H4 (cell line): ENCODE measurements at places on chromosomes 3 and 15. TPM values are rescaled to one million over a fixed set of nuclear protein-coding genes. Genes with fewer than 3 reads are reported as not detected.

ANKUB1 gene
- not detected in 2 replicates for total RNA-seq

CTXN2 gene
- not detected in 2 replicates for total RNA-seq

THAP10 gene
- total RNA-seq, result 3.5 and 9.4 TPM in 2 replicates

ALDH1A3 gene
- total RNA-seq, result 54.3 and 57.9 TPM in 2 replicates

IL17RB gene
- 0.39 TPM in 2 replicates for total RNA-seq

MFGE8 gene
- total RNA-seq, result 30.5 and 40.0 TPM in 2 replicates

REC114 gene
- total RNA-seq, result not detected in 2 replicates

TMIE gene
- not detected in 2 replicates for total RNA-seq

TRMT10C gene
- 37.7 and 49.4 TPM in 2 replicates for total RNA-seq

SEMA3F gene
- 0.33 and 3.8 TPM in 2 replicates for total RNA-seq

CCR2 gene
- total RNA-seq, result not detected in 2 replicates

SH3GL3 gene
- 0.99 and 2.0 TPM in 2 replicates for total RNA-seq

DBR1 gene
- total RNA-seq, result 27.6 and 31.9 TPM in 2 replicates

ACVR2B gene
- 0.74 and 1.3 TPM in 2 replicates for total RNA-seq
